ENCODE measurements at places on chromosomes 6 and 20.

- DNase-seq = no peak
These were observed 85.5 kb downstream of the KHDC1L start for GRCh38 chr6:73139681-73140383.

- DNase-seq = no peak
These were observed 31.1 kb downstream of the ARID1B start for GRCh38 chr6:156808287-156808686.

DNA sequence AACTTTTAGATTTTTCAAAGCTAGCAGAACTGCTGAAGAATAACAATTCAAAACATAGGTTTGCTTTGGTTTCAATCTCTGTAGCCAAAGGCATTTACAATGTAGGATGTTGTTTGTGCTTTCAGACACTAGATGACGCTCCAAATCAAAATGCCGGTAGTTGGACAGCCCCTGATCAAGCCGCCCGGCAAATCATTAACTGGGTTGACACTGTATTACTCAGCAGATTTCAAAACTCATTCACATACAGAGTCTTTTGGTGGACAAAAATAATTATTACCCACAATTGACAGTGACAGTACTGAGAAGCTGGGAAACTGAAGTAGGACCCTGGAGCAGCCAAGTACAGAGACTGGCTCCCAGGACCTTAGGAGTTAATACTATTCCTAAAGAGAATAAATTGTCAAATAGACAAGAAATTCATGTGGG is 21.3 kb upstream of the HFE start:
- peak; percentile 75 for DNase-seq

DNA sequence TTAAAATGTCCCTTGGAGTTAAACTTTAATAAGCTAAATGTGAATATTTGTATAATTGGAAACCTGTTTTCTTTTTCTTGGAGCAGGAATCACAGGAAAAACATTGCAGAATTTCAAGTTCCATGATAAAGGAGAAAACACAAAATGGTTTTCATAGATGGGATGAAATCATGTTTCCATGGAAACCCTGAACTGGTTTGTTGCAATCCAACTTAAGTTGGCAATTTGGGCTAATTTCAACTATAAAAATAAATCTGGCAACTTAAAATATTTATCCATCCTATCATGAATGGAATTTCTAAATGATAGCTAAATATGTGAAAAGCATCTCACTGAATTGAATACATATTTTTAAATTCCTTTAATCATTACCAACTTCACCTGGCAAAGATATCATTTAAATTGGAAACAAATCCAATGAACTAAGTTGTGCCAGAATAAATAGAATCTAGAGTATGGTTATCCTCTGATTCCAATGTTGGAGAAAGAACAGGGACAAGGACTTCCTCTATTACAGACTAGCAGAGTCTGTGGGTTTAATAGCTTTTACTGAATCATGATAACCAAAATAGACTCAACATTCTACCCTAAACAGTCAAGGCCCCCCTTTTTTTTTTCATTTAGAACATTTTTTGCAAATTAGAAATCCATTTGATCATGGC is 33.2 kb downstream of the COL21A1 start:
- no peak for DNase-seq

DNA sequence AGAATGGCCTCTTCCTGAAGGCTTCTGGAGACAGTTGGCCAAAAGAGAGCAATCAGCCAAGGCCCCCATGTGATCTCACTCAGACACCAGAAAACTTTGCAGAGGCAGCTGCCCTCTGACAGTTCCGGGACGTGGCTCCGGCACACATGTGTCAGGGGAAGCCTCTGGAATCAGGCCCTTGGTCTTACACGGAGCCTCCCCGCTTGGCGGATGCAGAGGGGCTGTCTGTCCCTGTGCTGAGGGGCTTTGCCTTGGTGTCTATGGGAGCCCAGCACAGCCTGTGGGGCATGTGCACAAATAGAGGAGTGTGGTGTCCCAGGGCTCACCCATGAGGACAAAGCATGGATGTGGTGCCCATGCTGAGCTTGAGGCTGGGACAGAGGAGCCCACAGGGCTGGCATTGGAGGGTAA is 13.8 kb downstream of the SIGLEC1 start:
- DNase-seq = no peak

DNA sequence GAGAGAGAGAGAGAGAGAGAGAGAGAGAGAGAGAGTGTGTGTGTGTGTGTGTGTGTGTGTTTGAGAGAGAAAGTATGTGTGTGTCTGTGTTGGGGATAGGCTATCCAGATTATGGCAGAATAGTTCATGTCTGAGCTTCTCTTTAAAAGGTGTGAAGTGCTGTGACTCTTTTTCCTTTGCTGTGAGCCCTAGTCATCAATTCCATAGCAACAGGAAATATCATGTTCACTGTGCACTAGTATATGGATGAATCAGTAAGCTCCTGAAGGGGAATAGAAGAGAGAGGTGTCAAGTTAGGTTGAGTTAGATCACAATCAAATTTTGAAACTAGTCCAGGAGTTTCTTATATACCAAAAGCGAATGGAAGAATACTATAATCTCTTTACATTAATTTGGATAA is 318.7 kb downstream of the RFPL4B start:
- no peak for DNase-seq

DNA sequence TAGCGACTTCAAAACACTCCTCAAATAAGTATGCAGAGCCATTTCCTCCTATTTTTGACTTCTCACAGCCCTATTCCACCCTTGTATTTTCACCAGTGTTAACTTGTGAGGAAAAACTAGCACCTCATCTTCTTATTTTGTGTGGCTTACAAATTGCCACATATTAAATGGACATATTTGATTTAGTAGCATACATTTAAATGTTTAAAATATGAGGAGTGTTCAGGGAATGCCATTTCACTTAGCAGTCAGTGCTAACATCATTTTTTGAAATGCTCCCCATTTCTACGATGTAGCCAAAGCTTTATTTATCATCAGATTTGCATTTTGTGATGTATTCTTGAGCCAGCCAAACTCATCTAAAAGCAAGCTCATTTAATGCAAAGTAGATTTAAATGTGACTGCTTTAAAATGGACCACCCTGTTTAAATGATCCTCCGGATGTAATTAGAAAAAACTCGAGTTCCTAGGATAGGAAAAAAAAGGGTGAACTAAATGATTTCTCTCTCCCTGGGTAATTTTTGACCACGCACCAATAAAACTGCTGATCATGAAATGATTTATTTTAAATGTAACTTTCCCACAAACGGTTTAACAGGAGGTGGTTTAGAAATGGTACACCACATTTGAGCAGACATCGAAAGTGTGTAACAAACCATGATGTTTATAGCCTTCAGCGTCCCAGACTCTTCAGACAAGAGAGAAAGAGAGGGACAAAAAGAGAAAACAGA is 172.6 kb downstream of the CD83 start:
- DNase-seq = no peak

- DNase-seq = no peak
These were observed 150.3 kb upstream of the INSM1 start for GRCh38 chr20:20217621-20218020.

- no peak for DNase-seq
These were observed 5.5 kb upstream of the OOEP start for GRCh38 chr6:73375216-73375615.

DNA sequence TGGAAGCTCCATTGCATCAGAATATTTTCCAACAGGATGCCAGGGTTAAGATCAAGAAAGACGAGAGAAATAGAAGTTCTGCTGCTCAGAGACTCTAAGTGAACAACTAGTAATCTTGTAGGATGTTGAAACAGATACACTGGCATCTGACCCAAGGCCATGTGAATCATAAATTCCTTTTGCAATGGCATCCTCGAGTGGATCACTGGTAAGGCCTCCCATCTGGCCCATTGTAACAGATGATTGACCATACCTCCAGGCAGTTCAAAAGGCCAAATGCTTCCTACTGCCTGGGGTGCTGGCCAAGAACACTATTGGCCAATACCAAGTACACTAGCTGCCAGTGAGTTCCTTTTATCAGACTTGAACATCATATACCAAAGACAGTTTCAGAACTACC is 9.9 kb upstream of the SLC17A3 start:
- no peak for DNase-seq

- no peak for DNase-seq
These were observed 515.2 kb downstream of the MAFB start for GRCh38 chr20:40173872-40174271.

DNA sequence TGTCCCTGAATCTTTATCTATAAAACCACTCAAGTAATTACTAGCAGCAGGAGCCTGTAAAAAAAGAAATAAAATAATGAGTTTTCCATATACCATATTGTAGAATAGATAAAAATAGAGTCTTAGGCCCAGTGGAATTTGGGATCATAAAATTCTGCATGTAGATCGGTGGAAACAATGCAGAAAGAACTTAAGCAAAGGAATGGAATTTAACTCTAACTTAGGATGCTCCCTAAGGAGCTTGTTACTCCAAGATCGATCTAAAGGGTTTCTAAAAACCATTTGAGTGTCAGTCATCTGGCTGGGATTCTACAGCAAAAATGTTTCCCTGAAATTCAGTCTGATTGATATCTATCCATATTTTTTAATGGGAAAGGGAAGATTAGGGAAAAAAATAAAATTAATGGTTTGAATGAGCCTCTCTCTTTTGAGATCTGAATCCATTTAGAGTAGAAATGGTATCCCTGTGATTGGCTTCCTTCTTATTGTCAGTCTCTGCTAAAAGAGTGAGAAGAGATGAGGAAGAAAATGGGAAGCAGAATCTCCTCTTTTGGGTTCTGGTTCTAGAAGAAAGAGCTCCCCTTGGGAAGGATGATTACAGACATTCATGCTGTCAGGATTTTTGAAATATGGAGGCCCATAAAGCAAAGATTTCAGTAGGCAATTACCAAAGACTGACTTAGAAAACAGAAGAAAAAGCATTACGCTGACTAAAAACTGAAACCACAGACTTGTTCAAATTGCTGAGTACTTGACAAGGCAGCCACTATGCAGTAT is 564.3 kb upstream of the MARCKS start:
- DNase-seq = no peak

- no peak for DNase-seq
These were observed 604.4 kb upstream of the NOX3 start for GRCh38 chr6:156060013-156060412.

DNA sequence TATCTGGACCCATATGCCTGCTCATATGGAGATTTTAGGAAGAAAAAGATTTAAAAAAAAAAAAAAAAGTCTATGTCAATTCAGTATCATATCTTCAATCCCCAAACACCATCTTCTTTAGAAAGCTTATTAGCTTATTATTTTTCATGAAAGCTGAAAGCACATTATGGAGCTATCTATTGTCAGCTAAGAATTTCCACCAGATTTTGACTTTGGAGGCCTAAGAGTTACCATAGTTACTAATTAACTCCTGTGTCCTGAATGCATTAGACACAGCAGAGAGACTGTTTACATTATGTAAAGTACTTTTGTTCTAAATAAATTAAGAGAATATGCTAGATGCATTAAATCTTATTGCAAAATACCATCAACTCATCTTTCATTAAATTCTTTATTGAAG is 255.5 kb upstream of the NRSN1 start:
- DNase-seq = no peak

DNA sequence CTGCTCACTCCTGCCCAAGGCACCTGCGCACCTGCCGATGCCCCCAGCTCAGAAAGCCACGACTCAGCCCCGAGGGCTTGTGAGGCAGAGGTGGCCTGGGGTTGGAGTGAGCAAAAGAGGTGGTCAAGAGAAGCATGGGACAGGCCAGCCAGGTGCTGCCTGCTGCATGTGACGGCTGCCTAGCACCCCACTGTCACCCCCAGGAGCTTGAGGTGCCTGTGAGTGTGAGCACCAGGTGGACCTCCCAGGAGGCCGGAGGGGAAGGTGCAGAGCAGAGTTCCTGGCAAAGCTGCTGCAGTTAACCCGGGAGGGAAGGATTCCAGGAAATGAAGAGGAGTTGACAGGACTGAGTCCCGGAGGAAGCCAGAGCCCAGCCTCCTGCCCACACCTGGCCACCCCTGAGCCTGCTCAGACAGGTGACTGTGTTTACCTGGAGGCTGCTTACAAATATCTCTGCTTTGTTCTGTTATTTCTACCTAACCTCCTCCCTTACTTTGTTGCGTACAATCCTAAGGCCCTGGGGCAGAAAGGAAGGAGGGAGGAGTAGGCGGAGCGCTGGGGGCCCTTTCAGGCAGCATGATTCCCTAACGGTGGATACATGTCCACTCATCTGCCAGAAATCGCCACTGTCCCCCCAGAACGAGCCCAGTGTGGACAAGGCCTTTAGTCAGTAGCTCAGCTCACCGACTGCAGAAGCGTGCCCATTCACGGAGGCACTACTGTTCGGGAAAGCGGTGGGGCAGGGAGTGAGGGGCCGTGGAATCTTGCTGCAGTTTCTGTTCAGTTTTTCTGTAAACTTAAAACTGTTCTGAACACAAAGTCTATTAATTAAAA is 87.5 kb upstream of the MPC1 start:
- DNase-seq = no peak

DNA sequence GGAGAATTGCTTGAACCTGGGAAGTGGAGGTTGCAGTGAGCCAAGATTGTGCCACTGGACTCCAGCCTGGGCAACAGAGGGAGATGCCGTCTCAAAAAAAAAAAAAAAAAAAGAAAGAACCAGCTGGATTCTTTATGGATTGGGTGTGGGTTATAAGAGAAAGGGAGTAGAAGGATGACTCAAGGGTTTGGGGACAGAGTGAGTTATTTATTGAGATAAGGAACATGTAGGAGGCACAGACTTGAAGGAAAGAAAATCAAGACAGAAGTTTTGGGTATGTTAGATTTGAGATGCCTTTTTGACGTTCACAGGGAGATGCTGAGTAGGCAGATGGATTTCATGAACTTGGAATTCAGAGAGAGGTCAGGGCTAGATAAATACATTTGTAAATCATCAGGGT is 47.6 kb downstream of the KIZ start:
- DNase-seq = no peak

- peak; percentile 77 for DNase-seq
These were observed 250.9 kb upstream of the RREB1 start for GRCh38 chr6:6856538-6857523.

GRCh38 chr6:79902046-79902445 is 45.3 kb downstream of the ELOVL4 start:
- DNase-seq = no peak

DNA sequence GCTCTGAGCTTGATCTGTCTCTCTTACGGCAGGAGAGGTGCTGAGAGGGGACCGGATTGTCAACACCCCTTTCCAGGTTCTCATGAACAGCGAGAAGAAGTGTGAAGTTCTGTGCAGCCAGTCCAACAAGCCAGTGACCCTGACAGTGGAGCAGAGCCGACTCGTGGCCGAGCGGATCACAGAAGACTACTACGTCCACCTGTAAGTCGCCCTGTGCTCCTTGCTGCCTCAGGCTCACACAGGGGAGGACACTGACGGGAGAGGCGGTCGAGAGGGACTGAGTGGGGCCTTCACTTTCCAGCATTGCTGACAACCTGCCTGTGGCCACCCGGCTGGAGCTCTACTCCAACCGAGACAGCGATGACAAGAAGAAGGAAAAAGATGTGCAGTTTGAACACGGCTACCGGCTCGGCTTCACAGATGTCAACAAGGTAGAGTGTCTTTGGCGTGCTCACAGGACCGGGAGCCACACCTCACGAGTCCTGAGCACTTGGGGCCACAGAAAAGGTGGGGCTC is 32.0 kb downstream of the TM9SF4 start:
- DNase-seq = no peak

- DNase-seq = no peak
These were observed 57.3 kb downstream of the EYA2 start for GRCh38 chr20:46951840-46952497.

GRCh38 chr6:13724182-13724581 is 12.5 kb upstream of the RANBP9 start:
- DNase-seq = no peak

Data from GM13976 (cell line).